Type B pancreatic cell (in vitro differentiated cells): ENCODE measurements at places on chromosomes 6 and 20. TPM values are rescaled to one million over a fixed set of nuclear protein-coding genes. Genes with fewer than 3 reads are reported as not detected.

GRCh38 chr6:26271668-26272024 lies 93.4 kb upstream of the BTN3A2 start:
- no peaks in the 10 kb centered on the region for H3K36me3 ChIP-seq
- no peak overlapping the region for H3K27ac ChIP-seq
- no peak overlapping the region for H3K4me3 ChIP-seq
- H3K4me1 ChIP-seq = peaks cover 13% of the 10 kb centered on the region

The TUBB2A gene
- 51.8 and 62.9 TPM in 2 replicates for total RNA-seq

The ZNF311 gene
- total RNA-seq = 0.68 and 2.2 TPM in 2 replicates

DNA sequence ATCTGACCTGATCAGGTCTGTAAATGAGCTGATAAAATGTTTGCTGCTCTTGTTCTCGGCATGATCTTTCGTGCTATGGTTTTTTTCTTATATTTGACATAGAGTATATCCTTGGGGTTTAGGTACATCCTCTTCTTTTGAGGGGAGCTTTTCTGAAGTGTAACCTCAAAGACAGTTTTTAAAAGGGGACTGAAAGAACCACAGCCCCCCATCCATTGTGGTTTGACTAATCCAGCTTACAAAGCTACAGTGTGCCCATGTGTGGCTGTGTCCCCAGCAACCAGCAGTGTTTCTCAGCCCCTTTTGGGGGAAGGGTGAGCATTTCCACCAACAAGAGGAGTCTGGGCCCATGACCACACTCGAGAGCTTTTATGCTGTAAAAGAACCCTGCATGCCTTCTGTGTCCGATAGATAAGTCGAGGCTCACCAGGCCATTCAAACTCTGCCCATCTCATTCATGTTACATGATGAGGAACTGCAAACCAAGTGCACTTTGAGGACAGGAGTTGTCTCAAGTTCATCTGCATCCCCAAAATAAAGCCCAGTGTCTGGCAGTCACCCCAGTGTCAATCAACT lies 266.0 kb downstream of the SLC24A3 start:
- DNase-seq = no peak
- H3K27ac ChIP-seq = no peak overlapping the region
- H3K4me1 ChIP-seq = peaks cover 7% of the 10 kb centered on the region

The HLA-DMB gene
- total RNA-seq = 0.43 and 0.80 TPM in 2 replicates

The TREML2 gene
- total RNA-seq = not detected in 2 replicates

DNA sequence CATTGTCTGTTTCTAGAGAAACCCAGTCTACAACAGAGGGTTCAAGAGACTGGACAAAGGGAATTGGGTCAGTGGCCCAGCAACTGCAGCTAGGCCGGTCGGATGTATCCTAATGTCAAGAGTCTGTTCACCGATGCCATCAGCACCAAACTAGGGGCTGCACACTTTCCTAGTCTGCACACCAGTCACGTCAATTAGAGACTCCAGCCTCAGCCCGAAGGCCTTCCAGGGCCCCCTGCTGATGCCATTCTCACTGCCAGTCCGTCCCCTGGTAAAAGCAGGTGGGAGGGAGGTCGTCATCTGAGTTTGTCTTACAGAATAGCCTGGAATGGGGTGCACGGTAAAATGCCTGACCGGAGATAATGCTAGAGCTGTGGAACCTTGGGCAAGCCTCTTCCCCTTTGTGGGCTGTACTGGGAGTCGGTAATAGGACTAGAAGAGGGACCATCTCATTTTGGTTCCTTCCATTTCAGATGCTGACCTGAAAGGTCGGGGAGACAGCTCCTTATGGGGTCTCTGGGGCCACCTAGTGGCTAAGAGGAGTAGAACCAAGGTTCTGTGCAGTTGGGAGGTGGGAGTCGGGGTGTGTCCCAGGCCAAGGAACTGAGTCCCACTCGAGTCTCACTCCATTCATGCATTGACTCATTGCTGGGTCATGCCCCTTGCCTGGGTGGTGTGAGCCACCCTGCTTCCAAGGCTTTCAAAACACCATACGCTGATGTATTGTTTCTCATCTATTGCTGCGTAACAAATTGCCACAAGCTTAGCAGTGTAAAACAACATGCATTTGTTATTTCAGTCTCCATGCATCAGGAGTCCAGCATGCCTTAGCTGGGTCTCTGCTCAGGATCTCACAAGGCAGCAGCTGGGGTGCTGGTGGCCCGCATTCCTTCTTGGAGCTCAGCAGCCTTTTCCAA lies 5.1 kb downstream of the SOX12 start:
- peak overlapping the region; percentile 61 for H3K4me3 ChIP-seq
- H3K27me3 ChIP-seq = no peaks in the 10 kb centered on the region
- no peak overlapping the region for H3K27ac ChIP-seq
- peaks cover 11% of the 10 kb centered on the region for H3K36me3 ChIP-seq
- DNase-seq = no peak

- H3K4me1 ChIP-seq = peaks cover 12% of the 10 kb centered on the region
- H3K36me3 ChIP-seq = no peaks in the 10 kb centered on the region
- DNase-seq = no peak
- H3K27ac ChIP-seq = no peak overlapping the region
- peaks cover under 1% of the 10 kb centered on the region for H3K27me3 ChIP-seq
Observed at GRCh38 chr20:10682939-10683338, 9.1 kb upstream of the JAG1 start.

DNA sequence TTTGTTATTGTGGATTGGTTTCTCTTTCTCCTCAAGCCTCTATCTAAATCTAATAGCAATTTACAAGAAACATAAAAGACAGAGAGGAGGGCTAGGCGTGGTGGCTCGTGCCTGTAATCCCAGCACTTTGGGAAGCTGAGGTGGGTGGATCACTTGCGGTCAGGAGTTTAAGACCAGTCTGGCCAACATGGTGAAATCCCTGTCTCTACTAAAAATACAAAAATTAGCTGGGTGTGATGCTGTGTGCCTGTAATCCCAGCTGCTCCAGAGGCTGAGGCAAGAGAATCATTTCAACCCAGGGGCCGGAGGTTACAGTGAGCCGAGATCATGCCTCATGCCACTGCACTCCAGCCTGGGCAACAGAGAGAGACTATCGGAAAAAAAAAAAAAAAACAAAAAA lies 46.6 kb downstream of the SLC2A12 start:
- peaks cover 6% of the 10 kb centered on the region for H3K4me1 ChIP-seq
- no peak overlapping the region for H3K4me3 ChIP-seq
- H3K36me3 ChIP-seq = peaks cover 3% of the 10 kb centered on the region
- no peaks in the 10 kb centered on the region for H3K27me3 ChIP-seq
- DNase-seq = no peak
